T follicular helper cell (primary cell): ENCODE measurements at places on chromosomes 7 and 10.

DNA sequence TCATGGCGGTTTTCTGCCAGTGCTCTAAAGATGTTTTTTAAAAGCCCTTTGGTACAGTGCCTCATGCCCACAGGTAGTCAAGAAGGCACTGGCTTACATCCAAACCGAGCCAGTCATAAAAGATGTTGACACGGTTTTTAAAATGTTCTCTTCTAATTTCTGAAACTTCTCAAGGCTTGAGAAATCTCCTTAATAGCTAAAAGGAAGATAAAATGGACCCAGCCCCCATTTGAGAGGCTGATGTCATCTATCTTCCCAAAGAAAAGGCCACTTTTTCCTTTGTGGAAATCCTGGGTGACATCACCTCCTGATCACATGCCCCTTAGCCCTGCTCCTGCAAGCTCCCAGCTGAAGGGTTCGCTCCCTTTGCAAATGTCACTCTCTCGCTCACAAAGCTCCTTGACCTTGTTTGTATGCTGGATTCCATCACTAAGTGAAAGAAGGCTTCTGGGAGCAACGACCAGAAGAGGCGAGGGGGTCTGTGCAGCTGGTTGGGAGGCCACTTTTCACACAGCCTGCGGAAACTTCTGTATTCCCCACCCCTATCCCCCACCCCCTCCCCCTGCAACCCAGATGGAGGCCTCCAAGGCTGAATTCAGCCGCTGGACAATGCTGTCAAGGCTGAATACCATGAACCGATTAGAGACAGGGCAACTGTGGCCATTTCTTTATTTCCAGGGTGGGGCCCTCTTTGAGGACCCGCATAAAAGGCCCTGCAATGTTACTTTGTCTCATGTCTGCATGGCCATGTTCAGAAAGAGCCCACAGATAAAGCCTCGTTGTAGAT is 122.8 kb downstream of the CUBN start:
- no peak for DNase-seq

- DNase-seq: no peak
These were observed 157.1 kb downstream of the GPAM start for GRCh38 chr10:112026438-112026837.

- no peak for DNase-seq
These were observed 241.3 kb downstream of the FANK1 start for GRCh38 chr10:126137562-126138221.

DNA sequence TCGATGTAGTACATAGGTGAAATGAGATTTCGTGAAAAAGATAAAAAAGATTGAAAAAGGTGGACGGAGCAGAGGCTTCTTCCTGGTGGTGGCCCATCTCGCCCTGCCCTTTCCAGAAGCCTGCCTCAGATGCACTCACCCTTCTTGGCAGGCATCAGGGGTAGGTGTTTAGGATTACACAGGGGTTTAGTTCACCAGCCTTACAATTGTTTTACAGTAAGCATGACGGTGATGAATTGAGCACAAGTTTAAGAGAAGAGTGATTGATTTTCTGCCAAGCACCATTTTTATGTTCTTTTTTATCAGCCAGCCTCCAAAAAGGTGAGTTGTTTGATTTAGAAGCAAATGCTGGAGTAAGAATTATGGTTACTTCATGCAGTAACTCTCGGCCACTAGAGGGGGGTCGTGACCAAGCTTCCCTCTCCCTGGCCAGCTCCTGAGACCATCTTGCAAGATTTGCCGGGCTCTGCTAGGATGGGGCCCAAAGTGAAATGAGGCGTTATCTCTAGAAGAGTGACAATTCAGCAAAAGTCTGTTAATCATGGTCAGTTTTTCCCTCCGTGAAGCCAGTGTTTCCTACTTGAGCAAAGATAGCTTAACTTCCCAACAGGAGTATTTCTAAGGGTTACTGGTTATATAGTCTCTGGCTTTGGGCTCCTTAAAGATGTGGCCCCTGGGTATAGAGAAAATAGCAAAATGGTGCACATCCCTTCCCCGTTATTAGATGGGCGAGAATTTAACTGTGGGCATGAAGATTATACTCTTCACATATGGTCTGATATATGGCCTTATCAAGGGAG is 228.8 kb downstream of the BMPER start:
- DNase-seq: no peak

GRCh38 chr10:8315619-8316021 is 261.1 kb downstream of the GATA3 start:
- no peak for DNase-seq

GRCh38 chr7:48441848-48442492 is 270.7 kb downstream of the ABCA13 start:
- no peak for DNase-seq

DNA sequence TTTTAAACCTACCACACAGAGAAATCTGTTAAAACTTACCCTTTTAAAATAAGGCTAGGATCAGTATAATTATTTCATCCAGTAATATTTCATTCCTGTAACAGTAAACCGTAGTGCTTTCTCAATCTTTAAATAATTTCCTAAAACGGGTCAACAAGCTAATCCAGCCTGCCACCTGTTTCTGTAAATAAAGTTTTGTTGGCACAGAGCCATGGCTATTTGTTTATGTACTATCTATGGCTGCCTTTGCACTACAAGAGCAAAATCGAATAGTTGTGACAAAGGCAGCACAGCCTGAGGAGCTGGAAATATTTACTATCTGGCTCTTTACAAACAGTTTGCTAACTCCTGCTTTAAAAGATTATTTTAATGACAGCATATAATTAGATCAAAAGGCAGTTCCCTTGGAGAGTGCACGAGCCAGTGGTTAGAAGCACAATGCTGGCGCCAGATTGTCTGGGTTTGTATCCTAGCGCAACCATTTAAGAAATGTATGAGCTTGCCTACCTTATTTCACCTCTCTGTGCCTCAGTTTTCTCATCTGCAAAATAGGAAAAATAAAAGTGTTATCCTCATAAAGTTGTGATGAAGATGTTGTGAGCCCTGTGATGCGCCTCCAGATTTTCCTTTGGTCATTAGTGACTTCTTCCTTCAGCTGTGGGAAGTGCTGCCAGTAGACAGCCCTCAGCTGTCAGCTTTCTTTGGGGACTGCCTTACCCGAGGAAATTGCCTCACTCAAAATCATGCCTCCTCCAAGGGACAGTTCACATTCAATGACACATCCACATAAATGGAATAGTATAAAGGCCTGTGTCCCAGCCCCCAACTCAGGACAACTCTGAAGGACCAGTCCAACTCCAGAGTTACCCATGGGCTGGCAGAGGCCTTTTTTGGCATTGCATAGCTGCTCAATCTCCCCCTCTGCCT is 11.8 kb upstream of the MIOS start:
- no peak for DNase-seq
